Spinal cord (tissue), 10 donors: ENCODE measurements at places on chromosomes 4 and X. TPM values are rescaled to one million over a fixed set of nuclear protein-coding genes. Genes with fewer than 3 reads are reported as not detected.

The UXT gene
- 55.4 TPM for total RNA-seq

The VCX3A gene
- not detected for total RNA-seq

The PCYT1B gene
- total RNA-seq: 13.0 TPM

The KDR gene
- 79.9 TPM for total RNA-seq

The CLCN4 gene
- 21.9 TPM for total RNA-seq

The PABPC4L gene
- total RNA-seq: 3.9 TPM

The GYPE gene
- total RNA-seq: 3.0 TPM

The FAM9B gene
- total RNA-seq: not detected

The REPS2 gene
- total RNA-seq: 35.1 TPM

The UGT2A2 gene
- total RNA-seq: not detected

The RPL36A gene
- 166 TPM for total RNA-seq

The NAP1L2 gene
- 57.0 TPM for total RNA-seq

The GYG2 gene
- 20.3 TPM for total RNA-seq

The ADH1C gene
- 1.3 TPM for total RNA-seq

The SSR4 gene
- total RNA-seq: 95.5 TPM

The ESX1 gene
- total RNA-seq: 0.10 TPM
